Fibroblast of skin of right biceps (primary cell): ENCODE measurements at places on chromosomes 2 and 18.

GRCh38 chr2:102439065-102439695, 16.2 kb downstream of the IL18RAP start:
- DNase-seq, result peak; percentile 79

GRCh38 chr2:1892529-1893250, 148.4 kb upstream of the PXDN start:
- no peak for DNase-seq

DNA sequence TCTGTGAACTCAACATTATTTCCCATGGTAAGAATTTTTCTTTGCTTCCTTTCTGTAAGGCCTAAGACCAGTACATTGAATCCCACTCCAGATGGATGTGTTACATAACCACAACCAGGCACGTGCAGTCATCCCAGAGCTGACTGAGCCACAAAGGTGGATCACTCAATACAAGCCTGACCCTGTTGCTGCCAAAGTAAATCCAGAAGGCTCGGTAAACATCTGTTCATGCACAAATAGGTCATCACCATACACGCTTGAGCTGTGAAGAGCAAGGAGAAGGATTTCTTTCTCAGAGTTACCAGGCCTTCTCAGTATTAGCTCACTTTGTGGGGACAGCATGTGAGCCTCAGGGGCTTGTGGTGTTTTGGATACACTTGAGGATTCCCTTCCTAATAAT, 791.4 kb upstream of the FANCL start:
- no peak for DNase-seq

DNA sequence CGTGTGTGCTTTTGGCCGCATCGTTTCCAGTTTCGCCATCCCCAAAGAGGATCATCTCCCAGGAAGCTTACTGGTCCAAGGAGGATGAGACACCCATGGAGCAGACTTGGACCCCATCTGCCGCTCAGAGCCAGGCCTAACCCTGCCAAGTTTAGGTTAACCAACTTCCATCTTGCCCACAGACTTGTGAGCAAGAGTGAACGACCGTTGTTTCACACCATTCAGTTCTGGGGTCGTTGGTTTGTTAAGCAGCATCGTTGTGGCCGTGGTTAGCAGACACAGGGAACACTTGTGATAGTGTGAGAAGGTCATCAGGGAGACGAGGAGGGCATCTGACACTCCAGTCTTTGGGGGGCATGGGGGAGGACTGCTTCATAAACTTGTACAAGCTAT, 15.1 kb downstream of the IL1R2 start:
- DNase-seq, result no peak

DNA sequence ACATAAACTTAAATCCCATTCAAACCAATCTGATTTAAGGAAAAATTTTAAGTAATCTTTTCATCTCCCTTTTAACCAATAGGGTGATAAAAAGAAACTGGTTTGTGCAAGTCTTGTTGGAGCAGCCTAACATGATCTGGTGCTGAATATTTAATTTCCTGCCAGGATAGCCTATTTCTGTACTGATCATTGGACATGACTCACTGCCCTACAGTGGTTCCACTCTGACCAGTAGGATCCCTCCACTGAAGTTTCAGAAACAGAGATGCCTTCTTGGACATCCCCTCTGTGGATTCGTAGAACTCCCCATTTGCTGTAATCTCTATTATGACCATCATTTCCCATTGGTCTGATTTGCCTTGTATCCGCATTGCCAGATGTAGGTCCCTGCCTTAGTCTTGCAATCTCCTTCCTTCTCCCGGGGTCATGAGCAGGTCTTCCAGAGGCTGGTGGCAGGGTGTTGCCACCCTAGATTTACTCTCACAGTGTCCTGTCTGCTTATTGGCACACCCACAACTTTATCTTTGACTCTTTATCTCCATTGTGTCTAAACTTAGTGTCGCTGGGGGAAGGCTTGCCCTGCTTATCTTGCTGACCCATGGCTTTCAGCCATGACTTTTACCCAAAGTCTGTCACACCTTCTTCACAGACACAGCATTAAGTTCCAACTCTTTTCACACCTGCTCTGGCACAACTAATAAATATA, 12.3 kb upstream of the SETBP1 start:
- DNase-seq, result no peak

DNA sequence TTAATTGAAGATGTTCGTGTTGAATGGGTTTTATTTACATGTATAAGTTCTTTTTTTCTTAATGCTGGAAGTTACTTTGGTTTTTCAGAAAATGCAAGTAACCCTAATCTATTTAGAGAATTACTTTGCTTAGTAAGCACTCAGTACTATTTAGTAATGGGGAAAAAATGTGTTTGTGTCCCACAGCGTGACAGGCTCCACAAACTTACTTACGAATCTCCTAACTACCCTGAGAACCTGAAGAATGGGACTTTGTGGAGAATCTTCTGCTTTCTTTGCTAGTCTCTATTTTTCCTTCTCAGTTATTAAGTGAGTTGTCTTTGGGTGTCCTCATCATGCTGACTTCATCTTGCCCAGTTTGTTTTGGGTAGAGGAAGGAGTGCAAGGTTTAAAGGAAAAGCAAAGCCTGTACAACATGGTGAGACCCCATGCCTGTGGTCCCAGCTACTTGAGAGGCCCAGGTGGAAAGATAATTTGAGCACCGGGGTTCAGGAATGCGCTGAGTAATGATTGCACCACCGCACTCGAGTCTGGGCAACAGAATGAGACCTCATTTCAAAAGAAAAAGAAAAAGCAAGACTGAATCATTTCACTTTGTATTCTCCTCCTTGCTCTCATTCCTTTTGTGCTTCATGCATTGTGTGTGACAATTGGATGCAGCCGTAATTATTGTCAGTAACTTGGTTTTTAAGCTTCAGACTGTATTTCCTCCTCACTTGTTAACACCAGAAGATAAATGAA, 10.2 kb downstream of the NEDD4L start:
- peak; percentile 64 for DNase-seq

GRCh38 chr2:129483366-129483765, 496.1 kb upstream of the RAB6C start:
- no peak for DNase-seq

GRCh38 chr2:22403748-22404147, 981.2 kb upstream of the KLHL29 start:
- DNase-seq, result no peak

GRCh38 chr18:9642799-9643462, 28.6 kb upstream of the PPP4R1 start:
- peak; percentile 52 for DNase-seq

- DNase-seq, result peak; percentile 75
These were observed 258.3 kb downstream of the SS18 start for GRCh38 chr18:25832001-25832604.

DNA sequence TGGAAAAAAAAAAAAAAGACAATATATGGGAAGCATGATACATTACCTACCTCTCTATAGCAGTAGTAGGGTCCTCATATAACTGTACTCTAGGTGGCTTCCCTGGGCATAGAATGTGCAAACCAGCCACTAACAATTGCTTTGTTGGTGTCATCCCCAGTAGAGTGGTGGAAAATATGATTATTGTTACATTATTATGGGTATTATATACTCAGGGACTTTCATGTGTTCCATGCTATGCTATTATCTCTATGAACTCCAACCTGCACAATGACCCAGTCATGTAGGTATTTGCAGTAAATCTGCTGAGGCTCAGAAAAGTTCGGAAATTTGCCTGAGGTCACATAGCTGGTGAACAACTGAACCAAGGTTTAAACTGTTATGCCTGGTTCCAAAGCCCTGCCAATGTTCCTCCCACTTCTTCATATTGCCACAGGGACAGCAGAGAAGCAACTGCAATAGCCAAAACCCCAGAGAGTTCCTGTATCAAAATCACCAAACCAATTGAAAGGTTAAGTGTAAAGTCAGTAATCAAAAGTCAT, 52.6 kb upstream of the MAP4K4 start:
- no peak for DNase-seq

GRCh38 chr2:221437056-221437455, 135.0 kb downstream of the EPHA4 start:
- no peak for DNase-seq

DNA sequence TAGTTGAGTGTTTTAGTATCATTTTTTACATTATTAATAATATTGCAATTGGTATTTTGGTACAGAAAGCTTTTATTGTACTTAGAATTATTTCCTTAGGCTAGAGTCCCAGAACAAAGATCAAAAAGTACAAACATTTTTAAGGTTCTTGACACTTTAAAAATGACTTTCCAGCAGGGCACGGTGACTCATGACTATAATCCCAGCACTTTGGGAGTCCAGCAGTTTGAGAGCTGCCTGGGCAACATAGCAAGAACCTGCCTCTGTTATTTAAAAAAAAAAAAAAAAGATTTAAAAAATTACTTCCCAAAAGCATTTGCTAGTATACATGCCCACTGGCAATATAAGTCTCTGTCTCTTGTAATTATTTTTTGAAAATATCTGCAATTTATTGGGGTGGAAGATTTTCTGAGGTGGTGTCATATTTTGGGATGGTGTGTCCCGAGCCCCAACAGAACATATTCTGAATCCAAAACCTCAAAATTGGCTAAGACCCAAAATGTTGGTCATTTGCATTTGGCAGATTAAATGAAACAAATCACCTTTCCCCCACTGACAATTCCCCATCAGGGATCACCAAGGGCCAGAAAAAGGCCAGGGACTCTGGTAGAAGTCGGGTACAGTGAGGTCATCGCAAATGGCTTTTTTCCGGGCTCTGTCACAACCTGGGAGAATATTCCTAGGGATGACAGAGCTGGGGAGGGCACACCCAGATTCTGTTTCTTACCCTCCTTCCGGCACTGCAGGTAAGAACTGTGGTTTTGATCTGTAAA, 42.1 kb downstream of the NIFK start:
- DNase-seq, result peak; percentile 42

- peak; percentile 4 for DNase-seq
These were observed 480.2 kb downstream of the TMX3 start for GRCh38 chr18:68234676-68235075.

- DNase-seq, result peak; percentile 67
These were observed 115.2 kb downstream of the GFPT1 start for GRCh38 chr2:69271831-69272257.

- DNase-seq, result peak; percentile 77
These were observed 191.2 kb upstream of the SESTD1 start for GRCh38 chr2:179455824-179456223.

- no peak for DNase-seq
These were observed 231.7 kb downstream of the VAPA start for GRCh38 chr18:10145546-10145945.

DNA sequence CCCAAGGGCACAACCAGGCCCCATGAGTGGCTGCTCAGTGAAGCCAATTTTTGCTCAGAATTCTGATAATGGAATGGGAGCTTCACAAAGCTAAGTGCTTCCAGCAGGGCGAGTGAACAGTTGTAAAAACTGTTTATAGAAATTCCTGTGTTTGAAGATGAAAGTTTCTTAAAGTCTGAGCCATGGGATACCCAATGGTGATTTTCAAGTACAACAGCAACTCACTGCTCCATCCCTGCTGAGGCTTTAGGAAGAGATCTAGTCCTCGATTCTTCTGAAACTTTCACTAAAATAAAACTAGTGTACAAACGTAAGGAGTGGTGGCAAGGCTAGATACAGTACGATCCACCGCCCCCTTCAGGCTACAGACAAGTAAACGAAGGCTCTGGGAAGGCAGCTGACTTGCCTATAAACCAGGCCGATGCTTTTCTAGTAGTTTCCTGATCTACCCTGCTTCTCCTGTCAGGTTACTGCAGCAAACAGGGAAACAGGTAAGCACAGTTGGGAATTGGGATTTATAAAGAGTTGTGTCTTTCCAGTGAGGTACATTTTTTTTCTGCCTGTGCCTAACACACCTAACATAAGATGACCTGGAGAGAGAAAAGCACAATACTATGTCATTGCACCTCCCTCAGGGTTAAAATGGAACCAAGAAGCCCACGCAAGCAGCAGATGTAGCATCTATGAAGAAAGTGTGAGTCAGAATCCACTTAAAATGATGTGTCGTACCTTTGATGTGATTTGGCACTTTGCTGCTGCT, 108.7 kb downstream of the UXS1 start:
- DNase-seq, result peak; percentile 17

DNA sequence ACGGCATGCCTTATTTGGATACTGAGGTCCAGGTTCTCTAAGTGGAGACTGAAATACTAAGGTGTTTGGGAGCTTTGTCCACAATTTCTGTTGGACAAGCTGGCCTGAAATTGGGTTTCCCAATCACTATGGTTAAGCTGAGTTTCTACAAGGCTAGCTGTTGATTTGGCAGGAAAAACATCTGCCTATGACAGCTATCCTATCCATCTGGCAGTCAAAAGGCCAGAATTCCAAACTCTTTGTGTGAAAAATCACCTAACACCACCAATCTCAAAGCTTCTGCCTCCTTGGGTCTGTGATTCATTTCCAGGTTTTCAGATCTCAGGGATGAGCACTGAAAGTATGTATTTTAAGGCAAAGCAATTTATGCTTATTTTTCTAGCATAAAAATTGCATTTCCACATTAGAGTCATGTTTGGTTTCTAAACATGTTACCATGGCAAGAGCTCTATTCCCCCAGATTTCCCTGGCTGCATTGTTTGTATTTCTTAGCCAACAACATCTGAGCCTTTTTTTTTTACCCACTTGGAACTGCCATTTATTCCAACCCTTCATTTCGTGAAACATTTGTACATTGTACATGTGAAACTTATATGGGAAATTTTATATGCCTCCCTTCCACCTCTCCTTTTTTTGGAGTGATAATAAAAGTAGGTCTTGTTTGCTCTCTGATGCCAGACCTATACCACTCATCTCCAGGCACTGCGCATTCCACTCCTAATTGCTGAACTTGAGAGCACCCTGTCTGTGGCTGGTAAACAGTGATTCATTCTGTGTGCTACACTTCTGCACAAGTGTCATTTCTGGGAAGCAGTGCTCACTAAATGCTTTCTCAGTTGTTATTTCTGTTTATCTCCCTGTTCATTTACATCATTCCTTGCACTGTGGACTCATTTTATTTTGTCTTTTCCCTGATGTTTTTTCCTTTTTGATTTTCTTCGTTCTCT, 15.9 kb upstream of the CCDC85A start:
- DNase-seq, result peak; percentile 66

DNA sequence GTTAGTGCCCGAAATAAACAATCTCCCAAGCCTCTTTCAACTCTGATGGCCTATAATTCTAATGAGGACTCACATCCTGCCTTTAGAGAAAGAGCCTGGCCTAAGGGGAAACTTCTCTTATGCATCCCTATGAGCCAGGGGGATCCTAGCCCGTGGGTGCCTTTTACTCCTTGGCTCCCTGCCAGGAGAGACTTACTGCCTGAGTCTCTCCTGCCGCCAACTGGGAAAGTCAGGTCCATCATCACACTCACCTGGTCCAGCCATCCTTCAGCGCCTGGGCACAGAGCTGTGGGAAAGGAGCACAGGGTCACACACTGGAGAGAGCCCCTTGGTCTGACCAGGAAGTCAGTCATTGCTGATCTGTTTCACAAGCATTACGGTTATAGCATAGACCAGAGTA, 24.1 kb downstream of the ENOSF1 start:
- DNase-seq, result no peak

- DNase-seq, result no peak
These were observed 73.9 kb upstream of the TAF1B start for GRCh38 chr2:9769171-9770005.

GRCh38 chr2:47026748-47027534, 111.3 kb upstream of the MCFD2 start:
- DNase-seq, result no peak

- DNase-seq, result no peak
These were observed 325.2 kb downstream of the DYSF start for GRCh38 chr2:71778514-71778913.
